ENCODE measurements at places on chromosomes 1 and 21. TPM values are rescaled to one million over a fixed set of nuclear protein-coding genes. Genes with fewer than 3 reads are reported as not detected.

DNA sequence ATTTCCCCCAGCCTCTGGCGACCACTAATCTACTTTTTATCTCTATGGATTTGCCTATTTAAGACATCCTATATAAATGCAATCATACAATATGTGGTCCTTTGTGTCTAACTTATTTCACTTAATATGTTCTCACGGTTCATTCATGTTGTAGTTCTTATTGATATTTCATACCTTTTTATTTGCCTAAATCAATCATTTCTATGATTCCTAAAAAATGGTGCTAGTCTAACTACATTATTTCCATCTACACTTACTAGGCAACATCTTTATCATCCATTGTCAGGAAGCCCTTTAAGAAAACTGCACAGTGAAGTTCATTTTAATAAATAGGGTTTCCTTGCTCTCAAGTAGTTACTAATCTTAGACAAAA, 380 bp upstream of the FBXO28 start:
- H3K36me3 ChIP-seq, result no peaks in the 10 kb centered on the region
- H3K4me1 ChIP-seq, result peaks cover 35% of the 10 kb centered on the region
- DNase-seq, result no peak
- peak overlapping the region; percentile 89 for H3K4me3 ChIP-seq
- H3K27me3 ChIP-seq, result peaks cover 12% of the 10 kb centered on the region

DNA sequence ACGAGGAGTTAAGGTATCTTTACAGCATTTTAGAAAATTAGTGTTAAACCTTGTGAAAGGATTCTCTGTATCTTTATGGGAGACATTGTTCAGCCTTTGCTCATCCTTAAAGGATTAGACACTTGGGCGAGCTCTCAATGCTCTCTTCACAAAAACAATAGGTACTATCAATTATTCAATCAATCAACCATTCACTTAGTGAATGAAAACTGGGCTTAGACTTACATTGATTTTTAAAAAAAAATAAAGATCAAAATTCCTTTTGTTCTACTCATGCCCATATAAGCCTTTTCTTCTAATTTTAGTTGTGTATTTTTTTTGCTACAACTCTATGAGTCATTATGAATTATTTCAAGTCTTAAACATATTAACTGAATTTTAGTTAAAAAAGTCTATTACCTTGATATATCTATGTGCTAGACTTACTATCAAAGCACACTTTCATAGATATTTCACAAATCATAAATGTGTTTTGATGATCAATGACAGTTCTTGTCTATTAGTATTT, 181.2 kb downstream of the DPYD start:
- H3K4me1 ChIP-seq, result no peaks in the 10 kb centered on the region
- H3K27ac ChIP-seq, result no peak overlapping the region
- no peak for DNase-seq
- no peaks in the 10 kb centered on the region for H3K36me3 ChIP-seq

The SPRR2F gene
- not detected for total RNA-seq

The CCDC27 gene
- total RNA-seq, result 0.08 TPM

The SAMSN1 gene
- total RNA-seq, result 1.0 TPM
